AG08396 (cell line): ENCODE measurements at places on chromosomes 4 and X.

- DNase-seq = no peak
These were observed at the start of gene POF1B for GRCh38 chrX:85379174-85379907. TSS of gene POF1B (minus strand) at chrX:85379665. CDS start at chrX:85379454, 211 bp downstream.

- DNase-seq = no peak
These were observed 17.3 kb downstream of the STIM2 start for GRCh38 chr4:26877961-26878360.

- DNase-seq = no peak
These were observed 30.9 kb upstream of the GLRA3 start for GRCh38 chr4:174859904-174860303.

DNA sequence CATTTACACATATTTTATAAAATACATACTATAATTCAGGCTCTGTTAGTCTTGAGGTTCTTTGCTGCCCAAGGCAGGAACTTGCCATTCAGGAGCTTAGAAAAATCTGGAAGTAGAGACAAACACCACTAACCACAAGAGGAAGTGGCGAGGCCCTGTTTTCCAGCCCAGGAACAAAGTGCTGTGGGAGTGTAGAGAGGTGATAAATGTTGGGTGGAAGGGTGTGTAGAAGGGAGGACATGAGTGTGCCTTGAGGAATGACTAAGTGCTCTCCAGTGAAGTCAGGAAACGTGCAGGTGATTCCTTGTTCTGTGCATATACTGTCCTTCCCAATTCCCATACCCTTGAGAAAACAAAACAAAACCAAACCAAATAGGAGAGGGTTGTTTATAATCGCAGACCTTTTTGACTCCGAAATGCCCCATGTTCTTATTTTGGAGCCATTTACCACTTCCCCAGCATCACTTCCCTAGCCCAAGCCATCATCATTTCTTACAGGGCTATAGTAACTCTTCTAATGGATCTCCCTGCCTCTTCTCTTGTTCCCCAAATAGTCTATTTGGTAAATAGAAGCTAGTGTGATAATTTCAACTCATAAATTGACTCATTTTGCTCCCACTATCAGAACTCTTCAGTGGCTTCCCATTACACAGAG lies 83.2 kb downstream of the GPAT3 start:
- DNase-seq = no peak

- no peak for DNase-seq
These were observed 5.7 kb downstream of the P2RY8 start for GRCh38 chrX:1531096-1531890.

DNA sequence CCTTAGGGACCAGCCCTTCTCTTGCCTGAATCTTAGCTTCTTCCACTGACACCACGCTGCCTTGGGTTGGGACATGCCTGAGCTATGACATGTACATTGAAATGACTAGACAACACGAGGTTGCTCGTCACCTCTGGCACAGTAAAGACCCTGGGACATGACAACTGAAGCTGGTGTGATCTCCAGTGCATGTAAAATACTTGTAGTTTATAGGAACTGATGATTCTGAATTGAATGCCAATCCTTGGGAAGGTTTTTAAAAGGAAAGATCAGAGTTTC lies 100.7 kb upstream of the PGRMC2 start:
- DNase-seq = no peak

- DNase-seq = peak; percentile 47
These were observed 113.4 kb downstream of the SCLT1 start for GRCh38 chr4:128979934-128980333.

- DNase-seq = no peak
These were observed 56.4 kb downstream of the USP38 start for GRCh38 chr4:143240939-143241679.

GRCh38 chr4:162610116-162610515 lies 446.3 kb upstream of the FSTL5 start:
- no peak for DNase-seq

DNA sequence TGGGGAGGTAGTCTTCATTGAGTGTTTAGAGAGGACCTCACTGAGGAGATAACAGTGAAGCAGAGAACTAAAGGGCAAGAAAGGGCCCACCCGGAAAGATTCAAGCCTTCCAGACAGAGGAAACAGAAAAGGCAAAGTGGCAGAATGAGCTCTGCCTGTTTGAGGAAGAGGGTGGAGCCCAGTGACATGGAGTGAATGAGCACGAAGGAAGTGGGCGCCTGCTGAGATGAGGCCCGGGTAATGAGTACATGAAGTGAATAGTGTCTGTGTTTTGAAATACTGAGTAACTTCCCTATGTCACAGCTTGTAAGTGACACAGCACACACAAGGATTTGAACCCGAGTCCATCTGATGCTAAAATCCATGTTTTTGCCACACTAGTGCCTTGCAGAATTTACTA lies 32.5 kb upstream of the TLR2 start:
- DNase-seq = no peak

DNA sequence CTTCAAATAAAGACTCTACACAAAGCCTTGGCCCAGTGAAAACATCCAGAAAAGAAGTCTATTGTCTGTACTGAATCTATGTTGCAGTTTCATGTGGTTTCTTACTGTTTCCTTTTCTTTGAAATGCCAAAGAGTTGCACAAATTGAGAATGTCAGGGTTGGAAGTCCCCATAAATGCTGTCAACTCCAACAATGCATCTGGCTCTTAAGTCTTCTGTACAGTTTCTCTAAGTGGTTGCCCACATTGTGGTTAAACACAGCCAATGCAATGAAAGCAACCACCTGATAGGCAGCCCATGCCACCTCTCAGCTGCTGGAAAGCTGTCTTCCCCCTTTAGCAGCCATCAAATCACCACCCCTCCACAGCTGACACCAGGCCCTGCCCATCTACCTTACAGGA lies 67.2 kb upstream of the C1GALT1C1 start:
- no peak for DNase-seq

GRCh38 chr4:181536811-181537434 lies 706.3 kb upstream of the TENM3 start:
- DNase-seq = no peak

- no peak for DNase-seq
These were observed 65.0 kb downstream of the SCD5 start for GRCh38 chr4:82733636-82734035.

DNA sequence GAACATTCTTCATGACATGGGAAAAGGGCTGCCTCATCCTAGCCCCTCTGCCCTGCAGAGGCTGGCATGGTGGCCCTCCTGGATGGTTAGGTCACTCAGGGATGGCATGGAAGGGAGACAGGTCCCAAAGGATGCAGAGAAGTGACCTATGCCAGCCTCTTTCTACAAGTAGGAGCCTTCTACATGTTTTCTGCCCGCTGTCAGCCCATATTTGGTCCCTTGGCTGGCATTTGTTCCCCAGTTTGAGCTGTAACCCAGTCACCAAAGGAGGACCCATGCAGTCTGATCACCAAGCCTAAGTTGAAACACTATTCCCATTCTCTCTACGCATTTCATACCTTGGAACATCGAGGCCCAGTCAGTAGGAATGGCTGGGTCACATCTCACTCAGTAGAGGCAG lies 95.4 kb downstream of the PJA1 start:
- DNase-seq = no peak

GRCh38 chr4:175947117-175947722 lies 118.4 kb upstream of the WDR17 start:
- DNase-seq = no peak

- peak; percentile 40 for DNase-seq
These were observed 57.2 kb downstream of the IRF2 start for GRCh38 chr4:184416913-184417734.

- no peak for DNase-seq
These were observed 12.5 kb upstream of the SEL1L3 start for GRCh38 chr4:25875281-25875745.

GRCh38 chr4:42579903-42580302 lies 77.0 kb downstream of the ATP8A1 start:
- DNase-seq = no peak

DNA sequence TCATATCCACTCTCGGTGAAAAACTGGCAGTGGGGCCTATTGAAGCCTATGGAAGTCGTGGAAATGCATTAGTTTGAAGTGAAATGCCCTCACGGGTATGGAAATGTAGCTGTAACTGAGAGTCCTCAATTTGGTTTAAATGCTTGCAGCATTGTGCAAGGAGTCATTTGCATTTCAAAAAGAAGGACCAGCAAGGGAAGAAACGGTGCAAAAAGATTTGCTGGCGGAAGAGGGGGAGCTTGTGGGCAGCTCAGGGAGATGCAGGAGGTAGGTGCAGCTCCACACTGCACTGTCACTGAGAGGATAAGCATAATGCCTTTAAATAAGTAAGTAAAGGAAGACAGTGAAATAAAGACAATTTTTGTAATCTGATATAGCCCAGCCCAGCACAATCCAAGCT lies 400.4 kb upstream of the DIPK2B start:
- no peak for DNase-seq

- DNase-seq = no peak
These were observed 8.8 kb downstream of the DDX60 start for GRCh38 chr4:168309781-168310180.

- no peak for DNase-seq
These were observed 41.5 kb downstream of the PLK4 start for GRCh38 chr4:127922226-127922625.

DNA sequence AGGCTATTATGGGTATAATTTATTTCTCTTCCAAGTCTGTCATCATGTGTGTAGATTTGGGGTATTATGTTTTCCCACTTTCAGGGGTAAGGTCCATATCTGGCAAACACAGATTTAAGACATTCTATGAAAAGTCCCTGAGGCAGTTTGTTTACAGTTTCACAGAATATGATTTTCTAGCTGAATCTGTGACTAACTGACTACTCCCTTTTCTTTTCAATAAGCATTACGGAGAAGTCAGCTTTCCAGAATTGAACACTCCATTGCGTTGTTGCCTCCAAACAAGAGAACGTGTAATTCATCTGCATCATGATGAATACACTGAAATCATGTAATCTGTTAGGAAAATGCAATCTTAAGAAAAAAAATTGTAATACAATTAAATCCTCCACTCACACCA lies 226.7 kb upstream of the SFRP2 start:
- no peak for DNase-seq

GRCh38 chrX:100606753-100607152 lies 22.0 kb downstream of the TNMD start:
- no peak for DNase-seq

DNA sequence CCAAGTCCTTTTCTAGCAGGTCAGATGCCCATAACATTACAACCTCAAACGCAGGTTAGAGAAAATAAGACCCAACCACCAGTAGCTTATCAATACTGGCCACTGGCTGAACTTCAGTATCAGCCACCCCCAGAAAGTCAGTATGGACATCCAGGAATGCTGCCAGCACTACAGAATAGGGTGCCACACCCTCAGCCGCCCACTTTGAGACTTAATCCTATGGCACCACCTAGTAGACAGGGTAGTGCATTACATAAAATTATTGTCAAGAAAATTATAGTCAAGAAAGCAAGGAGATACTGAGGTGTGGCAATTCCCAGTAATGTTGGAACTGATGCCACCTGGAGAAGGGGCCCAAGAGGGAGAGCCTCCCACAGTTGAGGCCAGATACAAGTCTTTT lies 19.9 kb upstream of the TRIM61 start:
- DNase-seq = no peak

- DNase-seq = no peak
These were observed 19.6 kb downstream of the FAT1 start for GRCh38 chr4:186704057-186704456.

GRCh38 chrX:73215246-73215645 lies 595 bp upstream of the NAP1L2 start:
- DNase-seq = no peak

- no peak for DNase-seq
These were observed 11.3 kb downstream of the BMP2K start for GRCh38 chr4:78787392-78788006.

DNA sequence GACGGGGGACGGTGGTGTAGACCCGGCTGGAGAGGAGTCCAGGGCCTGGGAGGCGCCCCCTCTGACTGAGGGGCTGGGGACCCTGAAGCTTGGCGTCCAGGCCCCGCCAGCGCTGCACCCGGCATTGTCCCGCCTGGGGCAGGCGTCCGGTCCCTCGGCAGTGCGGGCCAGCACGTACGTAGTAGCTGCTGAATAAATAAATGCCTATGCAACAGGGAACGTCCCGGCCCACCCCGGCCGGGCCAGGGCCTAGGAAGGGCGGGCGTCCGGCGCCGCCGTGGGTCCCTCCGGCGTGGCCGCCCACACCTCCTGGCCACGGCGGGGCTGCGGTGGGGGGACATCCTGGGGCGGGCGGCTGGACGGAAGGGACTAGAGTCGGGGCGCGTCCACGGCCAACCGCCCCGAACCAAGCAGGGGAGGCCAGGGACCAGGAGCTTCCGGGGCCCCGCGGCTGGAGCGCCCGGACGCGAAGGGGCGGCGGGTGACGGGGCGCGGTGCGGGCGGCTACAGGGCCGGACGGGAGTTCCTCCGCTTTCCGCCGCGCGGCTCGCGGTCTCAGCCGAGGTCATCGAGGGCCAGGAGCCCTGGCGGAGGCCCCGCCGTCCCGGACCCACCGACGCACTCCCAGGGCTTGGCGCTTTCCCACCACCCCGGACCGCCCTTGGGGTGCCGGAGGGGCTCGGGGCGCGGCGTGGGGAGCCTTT lies 886 bp upstream of the WWC2 start:
- DNase-seq = peak; percentile 88

GRCh38 chrX:31209005-31209628 lies 137.3 kb upstream of the FTHL17 start:
- DNase-seq = no peak

DNA sequence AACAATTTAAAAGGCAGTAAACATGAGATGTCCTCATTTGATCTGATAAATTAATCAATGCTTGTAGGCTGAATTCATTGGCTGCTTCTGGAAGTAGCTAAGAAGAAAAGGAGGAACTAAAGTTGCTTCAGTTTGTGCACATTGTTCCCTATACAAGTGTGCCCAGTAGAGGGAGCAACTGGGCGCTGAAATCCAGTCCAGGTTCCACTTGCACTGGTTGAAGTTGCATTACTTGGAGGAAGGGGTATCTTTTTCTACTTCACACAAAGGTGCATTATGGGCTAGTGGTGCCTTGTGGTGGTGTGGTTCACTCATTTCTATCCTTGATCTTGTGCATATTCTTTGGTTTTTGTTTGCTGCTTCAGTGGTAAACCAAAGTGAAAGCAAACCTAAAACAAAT lies 67.9 kb upstream of the SOX3 start:
- peak; percentile 10 for DNase-seq

DNA sequence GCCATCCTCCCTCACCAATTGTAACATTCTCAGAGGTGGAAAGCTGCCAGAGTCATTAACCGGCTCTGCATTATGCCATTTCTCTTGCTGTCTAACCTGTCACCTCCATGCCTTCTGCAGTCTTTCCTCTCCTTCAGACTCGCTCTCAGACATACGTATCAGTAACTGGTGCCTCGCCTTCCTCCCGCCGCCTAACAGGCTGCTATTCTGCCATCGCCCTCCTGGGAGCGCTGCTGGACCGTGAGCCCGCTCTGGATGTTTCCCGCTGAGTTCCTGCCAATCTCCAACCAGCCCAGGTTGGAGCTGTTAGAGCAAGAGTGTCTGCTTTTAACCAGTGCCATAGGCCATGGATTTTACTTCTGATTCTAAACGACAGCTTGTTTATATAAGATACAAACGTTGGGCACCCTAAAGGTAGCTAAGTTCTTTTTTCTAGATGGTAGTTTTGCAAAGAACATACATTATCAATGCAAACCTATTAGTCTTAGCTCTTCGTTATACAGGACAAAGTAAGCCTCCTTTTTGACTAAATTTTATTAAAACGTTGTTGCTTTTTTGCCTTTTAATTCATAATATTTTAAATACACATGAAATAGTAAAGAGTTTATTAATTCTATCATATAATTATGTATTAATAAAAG lies 59.5 kb upstream of the NEIL3 start:
- peak; percentile 71 for DNase-seq
